ENCODE measurements at places on chromosomes 4 and X.

DNA sequence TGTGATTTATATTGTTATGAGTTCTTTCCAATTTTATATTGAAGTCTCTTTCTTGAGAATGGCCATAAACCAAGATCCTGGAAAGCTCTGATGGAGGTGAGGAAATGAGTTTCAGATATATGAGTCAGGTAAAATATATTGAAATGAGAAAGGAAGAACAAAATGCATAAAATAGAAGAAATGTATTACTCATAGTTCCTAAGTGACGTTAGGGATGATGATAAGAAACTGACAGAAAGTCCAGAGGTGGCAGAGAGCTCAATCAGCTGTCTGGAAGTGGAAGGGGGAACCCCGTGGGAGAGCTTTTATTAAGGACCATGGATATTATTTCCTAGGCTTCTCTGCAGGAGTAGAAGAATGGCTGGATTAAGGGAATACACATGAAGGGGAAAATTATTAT is 24.6 kb downstream of the UGT2B7 start:
- H3K36me3 ChIP-seq: no peaks in the 10 kb centered on the region
- H3K4me1 ChIP-seq: no peaks in the 10 kb centered on the region
- no peaks in the 10 kb centered on the region for H3K27me3 ChIP-seq
- no peak for DNase-seq

- no peaks in the 10 kb centered on the region for H3K4me1 ChIP-seq
- no peaks in the 10 kb centered on the region for H3K36me3 ChIP-seq
- H3K4me3 ChIP-seq: no peak overlapping the region
- H3K27ac ChIP-seq: no peak overlapping the region
These were observed 83.3 kb downstream of the VEGFC start for GRCh38 chr4:176709417-176709816.

DNA sequence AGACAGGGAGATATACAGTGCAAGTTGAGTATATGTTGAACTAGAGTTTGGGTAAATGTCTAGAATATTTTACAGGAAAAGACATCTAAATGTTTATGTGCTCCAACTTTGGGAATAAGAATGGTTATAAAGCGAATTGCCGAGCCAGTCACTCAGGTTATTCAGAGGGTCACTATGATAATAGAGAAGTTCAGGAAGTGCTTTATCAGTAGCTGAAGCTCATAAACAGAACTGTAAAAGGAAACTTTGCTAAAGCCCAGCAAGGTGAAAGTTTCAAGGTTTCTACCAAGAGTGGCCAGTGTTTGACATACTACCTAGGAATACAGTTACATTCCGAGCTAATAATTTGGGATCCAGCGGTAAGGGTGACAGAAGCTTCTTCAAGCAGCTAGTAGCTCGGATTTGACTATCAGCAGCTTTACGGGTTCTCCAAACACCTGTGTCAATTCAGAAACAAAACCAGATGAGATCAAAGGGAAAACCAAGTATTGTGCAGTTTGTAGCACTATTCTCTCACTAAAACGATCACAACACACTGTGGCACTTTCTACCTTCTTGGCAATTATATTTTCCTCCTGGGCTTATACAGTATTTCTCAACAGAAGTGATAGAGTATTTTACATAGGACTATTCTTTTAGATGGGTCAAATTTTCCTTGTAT is 17.2 kb upstream of the BCLAF3 start:
- H3K27me3 ChIP-seq: no peaks in the 10 kb centered on the region
- no peak for DNase-seq
- no peak overlapping the region for H3K4me3 ChIP-seq

GRCh38 chrX:155326610-155327009 is 7.8 kb downstream of the CLIC2 start:
- H3K4me3 ChIP-seq: no peak overlapping the region
- H3K4me1 ChIP-seq: no peaks in the 10 kb centered on the region
- no peaks in the 10 kb centered on the region for H3K36me3 ChIP-seq
- no peaks in the 10 kb centered on the region for H3K27me3 ChIP-seq

DNA sequence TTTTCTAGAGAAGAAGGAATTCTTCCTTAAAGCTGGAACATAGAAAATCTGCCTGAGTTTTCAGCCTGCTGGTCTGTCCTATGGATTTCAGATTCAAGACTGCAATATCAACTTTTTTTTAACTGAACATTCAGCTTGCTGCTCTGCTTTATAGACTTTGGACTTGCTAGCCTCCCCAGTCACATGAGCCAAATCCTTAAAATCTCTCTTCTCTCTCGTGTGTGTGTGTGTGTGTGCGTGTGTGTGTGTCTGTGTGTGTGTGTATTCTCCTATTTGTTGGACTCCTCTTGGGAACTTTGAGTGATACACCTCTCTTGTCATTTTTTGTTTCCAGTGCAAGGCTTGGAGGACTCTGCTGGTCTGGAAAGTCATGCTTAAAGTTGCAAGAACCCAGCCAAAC is 6.8 kb upstream of the TBC1D19 start:
- no peaks in the 10 kb centered on the region for H3K36me3 ChIP-seq
- no peaks in the 10 kb centered on the region for H3K27me3 ChIP-seq
- DNase-seq: no peak

GRCh38 chr4:79917246-79917645 is 155.8 kb downstream of the ANTXR2 start:
- no peak overlapping the region for H3K27ac ChIP-seq
- no peaks in the 10 kb centered on the region for H3K36me3 ChIP-seq
- H3K27me3 ChIP-seq: no peaks in the 10 kb centered on the region
- peak; percentile 53 for DNase-seq
- no peak overlapping the region for H3K4me3 ChIP-seq
- H3K4me1 ChIP-seq: no peaks in the 10 kb centered on the region

- no peak overlapping the region for H3K27ac ChIP-seq
- H3K4me3 ChIP-seq: peak overlapping the region; percentile 81
- no peaks in the 10 kb centered on the region for H3K27me3 ChIP-seq
- no peak for DNase-seq
These were observed 999 bp downstream of the NAP1L5 start for GRCh38 chr4:88696630-88697029.

- no peaks in the 10 kb centered on the region for H3K36me3 ChIP-seq
- H3K4me1 ChIP-seq: no peaks in the 10 kb centered on the region
- H3K4me3 ChIP-seq: no peak overlapping the region
- no peaks in the 10 kb centered on the region for H3K27me3 ChIP-seq
- no peak for DNase-seq
These were observed 81.9 kb downstream of the PJA1 start for GRCh38 chrX:69083361-69083760.

DNA sequence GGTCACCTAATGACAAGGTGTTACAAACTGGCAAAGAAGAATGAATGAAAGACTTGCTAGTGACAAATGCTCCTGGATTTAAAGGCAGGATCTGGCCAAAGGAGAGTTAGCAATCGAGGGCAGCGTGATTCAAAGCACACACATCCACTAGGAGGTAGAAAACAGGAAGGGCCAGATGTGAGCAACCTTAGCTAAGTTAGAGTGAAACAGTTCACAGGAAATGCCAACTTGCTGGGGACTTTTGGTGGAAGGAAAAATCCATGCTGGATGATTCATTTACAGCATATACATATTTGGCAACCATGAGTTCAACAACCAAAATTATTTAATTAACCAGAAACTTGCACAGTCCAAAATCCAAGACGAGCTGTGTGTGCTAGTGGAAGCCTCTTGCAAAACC is 276.9 kb downstream of the PTTG2 start:
- H3K27me3 ChIP-seq: no peaks in the 10 kb centered on the region
- no peaks in the 10 kb centered on the region for H3K36me3 ChIP-seq
- no peak overlapping the region for H3K4me3 ChIP-seq

DNA sequence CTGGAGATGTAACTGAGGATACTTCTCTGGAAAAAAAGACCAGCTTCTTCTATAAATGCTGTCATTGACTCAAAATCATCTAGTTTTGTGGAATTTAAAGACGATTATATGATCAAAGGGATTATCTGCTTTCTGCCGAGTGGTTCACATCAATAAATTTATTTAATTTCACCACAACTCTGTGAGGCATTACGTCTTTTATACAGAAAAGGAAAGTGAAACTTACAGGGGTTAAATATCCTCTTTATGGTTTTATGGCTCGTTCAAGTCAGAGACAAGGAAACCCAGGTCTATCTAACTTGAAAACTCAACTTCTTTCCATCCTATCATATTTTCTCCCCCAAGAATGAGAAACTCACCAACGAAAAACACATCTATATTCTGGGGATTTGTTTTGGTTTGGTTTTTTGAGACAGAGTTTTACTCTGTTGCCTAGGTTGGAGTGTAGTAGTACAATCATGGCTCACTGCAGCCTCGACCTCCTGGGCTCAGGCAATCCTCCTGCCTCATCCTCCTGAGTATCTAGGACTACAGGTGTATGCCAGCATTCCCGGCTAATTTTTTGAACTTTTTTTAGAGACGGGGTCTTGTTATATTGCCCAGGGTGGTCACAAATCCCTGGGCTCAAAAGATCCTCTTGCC is 377.9 kb upstream of the EMCN start:
- no peaks in the 10 kb centered on the region for H3K4me1 ChIP-seq
- peak overlapping the region; percentile 13 for H3K4me3 ChIP-seq
- DNase-seq: no peak
- H3K27ac ChIP-seq: no peak overlapping the region
- H3K27me3 ChIP-seq: no peaks in the 10 kb centered on the region

DNA sequence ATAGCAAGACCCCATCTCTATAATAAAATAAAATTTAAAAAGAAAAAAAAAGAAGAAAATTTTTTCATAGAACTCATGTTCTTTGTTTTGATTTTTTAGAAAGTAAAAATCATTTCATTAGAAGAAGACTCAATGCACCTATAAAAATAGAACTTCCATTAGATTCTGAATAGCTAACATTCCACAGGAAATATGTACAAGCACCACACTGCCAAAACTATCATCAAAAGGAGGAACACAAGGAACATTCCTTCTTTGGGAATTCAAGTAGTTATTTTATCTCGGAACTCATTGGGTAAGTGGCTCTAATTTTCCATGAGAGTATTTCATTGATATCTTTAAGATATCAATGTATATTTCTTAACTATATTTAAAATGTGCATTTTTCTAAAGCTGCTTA is 157.6 kb downstream of the CAMK2D start:
- H3K36me3 ChIP-seq: 0 out of 2 replicates have a peak, but pooled peaks cover 17% of the 10 kb centered on the region
- 0 out of 2 replicates have a peak overlapping the region, but pooled peaks have one; percentile 61 for H3K27ac ChIP-seq
- no peak for DNase-seq

DNA sequence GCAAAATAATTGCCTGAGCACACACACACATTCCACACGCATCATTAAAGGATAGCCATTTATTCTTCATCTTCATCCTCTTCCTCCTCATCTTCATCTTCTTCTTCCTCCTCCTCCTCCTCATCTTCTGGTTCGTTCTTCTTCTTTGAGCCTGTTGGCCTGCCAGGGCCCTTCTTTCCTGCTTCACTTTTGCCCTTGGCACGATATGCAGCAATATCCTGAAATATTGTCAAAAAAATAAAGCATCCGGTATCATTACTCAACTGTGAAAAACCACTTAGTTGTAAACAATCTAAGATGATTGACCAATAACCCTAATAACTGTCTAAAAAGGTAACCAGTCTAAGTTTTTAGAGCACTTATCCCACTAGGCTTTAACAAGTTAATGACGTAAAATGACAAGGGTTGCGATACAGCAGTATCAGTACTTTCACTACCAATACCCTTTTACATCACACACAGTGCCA is 2.1 kb downstream of the HMGB2 start:
- no peak for DNase-seq
- no peaks in the 10 kb centered on the region for H3K27me3 ChIP-seq
- H3K27ac ChIP-seq: peak overlapping the region; percentile 91
- H3K36me3 ChIP-seq: peaks cover 27% of the 10 kb centered on the region

DNA sequence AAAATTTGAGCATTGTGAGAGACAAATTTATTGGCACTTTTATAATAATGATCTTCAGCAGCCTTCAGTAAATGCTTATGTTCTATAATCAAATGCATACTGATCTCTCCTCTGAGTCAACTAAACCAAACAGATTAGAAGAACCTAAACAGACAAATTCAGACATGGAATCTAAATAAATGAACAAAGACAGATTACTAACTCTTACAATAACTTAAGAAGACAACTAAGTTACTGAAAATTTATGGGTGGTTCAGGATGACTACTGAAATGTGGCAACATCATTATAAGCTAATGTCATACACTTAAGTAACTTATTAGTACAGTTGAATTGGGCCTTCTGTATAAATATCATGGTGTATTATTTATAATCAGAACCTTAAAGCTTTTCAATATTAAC is 127.3 kb downstream of the NEK1 start:
- H3K36me3 ChIP-seq: no peaks in the 10 kb centered on the region
- no peak for DNase-seq
- no peaks in the 10 kb centered on the region for H3K4me1 ChIP-seq
- no peak overlapping the region for H3K27ac ChIP-seq
- H3K27me3 ChIP-seq: no peaks in the 10 kb centered on the region

DNA sequence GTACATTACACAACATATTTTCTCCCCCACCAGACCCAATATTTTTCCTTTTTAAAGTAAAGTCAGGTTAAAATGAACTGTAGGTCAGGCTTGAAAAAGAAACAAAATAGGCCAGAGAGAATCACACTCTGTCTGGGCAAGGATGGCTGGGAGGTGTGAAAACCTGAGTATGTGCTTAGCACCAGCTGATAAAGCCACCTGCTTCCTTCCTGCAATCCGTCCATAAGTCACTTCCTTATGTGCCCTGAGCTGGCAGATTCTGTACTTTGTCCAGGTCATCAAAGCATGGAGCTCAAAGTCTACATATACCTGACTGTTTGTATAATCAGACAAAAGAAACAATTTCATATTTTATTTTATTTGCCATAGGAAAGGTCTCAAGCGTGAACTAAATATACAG is 37.7 kb downstream of the ANTXR2 start:
- no peaks in the 10 kb centered on the region for H3K27me3 ChIP-seq
- no peak overlapping the region for H3K27ac ChIP-seq
- no peaks in the 10 kb centered on the region for H3K4me1 ChIP-seq
- H3K36me3 ChIP-seq: no peaks in the 10 kb centered on the region
- DNase-seq: no peak

DNA sequence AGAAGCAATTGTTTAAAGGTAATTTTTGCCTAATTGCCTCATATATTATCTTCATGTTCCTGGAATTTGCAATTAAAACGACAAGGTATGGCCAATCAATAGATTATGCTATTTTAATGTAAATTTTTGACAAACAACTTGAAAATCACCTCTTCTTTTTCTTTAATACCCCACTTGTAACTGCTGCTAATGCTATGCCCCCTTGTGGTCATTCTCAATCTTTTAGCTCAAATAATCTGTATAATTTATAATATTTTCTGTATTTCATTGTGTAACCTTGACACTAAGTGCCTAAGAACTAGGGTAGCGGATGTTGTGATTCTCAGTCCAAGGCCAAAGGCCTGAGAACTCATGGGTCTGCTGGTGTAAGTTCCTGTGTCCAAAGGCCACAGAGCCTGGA is 831.7 kb upstream of the POU3F4 start:
- H3K4me3 ChIP-seq: no peak overlapping the region
- no peaks in the 10 kb centered on the region for H3K4me1 ChIP-seq
- peak; percentile 65 for DNase-seq
- H3K36me3 ChIP-seq: no peaks in the 10 kb centered on the region
- H3K27ac ChIP-seq: no peak overlapping the region
- H3K27me3 ChIP-seq: no peaks in the 10 kb centered on the region

- H3K27ac ChIP-seq: no peak overlapping the region
- H3K4me1 ChIP-seq: peaks cover 17% of the 10 kb centered on the region
- no peaks in the 10 kb centered on the region for H3K27me3 ChIP-seq
- H3K4me3 ChIP-seq: no peak overlapping the region
- peaks cover 7% of the 10 kb centered on the region for H3K36me3 ChIP-seq
These were observed 19.4 kb downstream of the GAK start for GRCh38 chr4:912548-913279.
